ENCODE measurements at places on chromosomes 7 and 10. TPM values are rescaled to one million over a fixed set of nuclear protein-coding genes. Genes with fewer than 3 reads are reported as not detected.

Gene SVIL
- total RNA-seq: 17.0 TPM

Gene TEX47
- not detected for total RNA-seq

- no peak for DNase-seq
These were observed 906.2 kb downstream of the LRMDA start for GRCh38 chr10:76337641-76338040.

- no peak for DNase-seq
These were observed 6.6 kb upstream of the STX1A start for GRCh38 chr7:73726083-73726466.

Gene SPDYE1
- not detected for total RNA-seq

- no peak for DNase-seq
These were observed 15.9 kb downstream of the ZNF3 start for GRCh38 chr7:100065452-100066186.

Gene PDE1C
- not detected for total RNA-seq

- no peak for DNase-seq
These were observed 456.0 kb downstream of the SORCS1 start for GRCh38 chr10:106708506-106708905.

GRCh38 chr7:27784399-27785053 lies 44.6 kb downstream of the TAX1BP1 start:
- peak; percentile 18 for DNase-seq

- DNase-seq: no peak
These were observed 21.8 kb upstream of the AMZ1 start for GRCh38 chr7:2666155-2666554.

GRCh38 chr7:82750007-82750406 lies 306.4 kb upstream of the CACNA2D1 start:
- no peak for DNase-seq

DNA sequence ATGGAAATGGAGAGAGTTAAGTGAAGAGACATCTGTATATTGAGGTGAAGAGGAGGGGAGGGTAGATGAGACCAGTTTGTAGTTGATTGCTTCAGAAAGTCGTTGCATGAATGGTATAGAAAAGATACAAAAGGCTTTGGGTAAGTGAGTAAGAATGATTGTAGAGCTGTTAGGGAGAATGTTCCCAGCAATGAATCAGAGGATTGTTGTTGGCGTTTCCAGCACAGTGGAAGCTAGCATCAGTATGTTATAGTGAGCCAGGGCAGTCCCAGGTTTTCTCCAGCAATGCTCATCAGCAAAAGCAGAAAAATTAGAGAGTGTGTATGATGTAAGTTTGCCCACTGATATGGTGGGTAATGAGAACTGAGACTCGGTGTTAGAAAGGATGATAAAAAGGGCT lies 15.4 kb upstream of the CDK6 start:
- DNase-seq: peak; percentile 16

DNA sequence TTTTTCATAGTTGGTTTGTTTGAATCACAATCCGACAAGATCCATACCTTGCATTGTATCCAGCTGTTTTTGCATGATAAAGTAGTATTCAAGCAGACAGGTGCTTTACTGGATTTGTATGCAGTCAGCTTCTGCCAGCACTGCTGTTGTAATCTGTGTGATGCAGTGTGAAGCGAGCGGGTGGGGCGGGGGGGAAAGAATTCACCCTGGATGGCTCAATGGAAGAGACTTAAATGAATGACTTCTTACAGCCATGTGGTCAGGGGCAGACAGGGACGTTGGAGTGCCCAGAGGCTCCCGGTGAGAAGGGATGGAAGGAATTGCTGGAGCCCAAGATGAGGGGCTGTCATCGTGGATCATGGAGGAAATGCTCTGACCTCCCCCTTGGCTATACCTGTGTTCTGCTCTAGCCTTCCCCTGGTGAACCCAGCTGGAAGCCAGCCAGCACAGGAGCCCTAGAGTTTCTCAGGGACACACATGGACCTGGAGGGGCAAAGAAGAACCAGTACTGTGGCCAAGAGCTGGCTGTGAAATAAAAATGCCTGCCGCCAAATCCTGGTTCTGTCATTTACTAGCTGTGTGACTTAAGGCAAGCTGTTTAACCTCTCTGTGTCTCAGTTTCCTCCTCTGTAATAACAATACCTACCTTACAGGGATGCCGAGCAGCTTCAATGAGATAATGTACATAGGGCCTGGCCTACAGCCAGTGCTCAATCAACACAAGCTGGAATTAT lies 14.1 kb downstream of the NFE2L3 start:
- no peak for DNase-seq

- peak; percentile 57 for DNase-seq
These were observed 6.7 kb upstream of the PAXIP1 start for GRCh38 chr7:155009570-155010157.

Gene SAP25
- 9.9 TPM for total RNA-seq

Data from activated CD4-positive, alpha-beta T cell treated with anti-CD3 and anti-CD28 coated beads for 36 hours (primary cell).